Smooth muscle cell of the brain vasculature (primary cell): ENCODE measurements at places on chromosomes 3 and 15.

- DNase-seq, result no peak
Measured at GRCh38 chr3:151969026-151969642, 95.7 kb downstream of the SUCNR1 start.

GRCh38 chr3:56357266-56357665 lies 111.0 kb downstream of the ERC2 start:
- DNase-seq, result no peak

DNA sequence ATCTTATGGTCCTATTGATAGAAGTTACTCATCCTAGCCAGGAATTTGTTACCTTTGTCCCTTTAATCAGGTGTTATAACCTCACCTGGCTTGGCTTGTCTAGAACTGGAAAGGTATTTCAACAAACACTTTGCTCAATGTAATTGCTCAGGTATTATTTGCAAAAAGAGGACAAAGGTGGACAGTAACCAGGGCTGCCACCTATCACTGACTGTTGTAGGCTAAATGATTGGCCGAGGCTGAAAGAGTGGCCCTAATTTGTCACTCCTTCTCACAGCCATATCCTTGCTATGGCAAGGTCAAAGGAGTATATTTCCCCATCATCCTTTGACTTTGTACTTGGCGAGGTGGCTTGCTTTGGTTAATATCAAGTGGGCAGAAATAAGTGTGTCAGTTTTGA lies 2.7 kb upstream of the SELENOS start:
- no peak for DNase-seq

GRCh38 chr3:65864357-65864904 lies 174.3 kb downstream of the MAGI1 start:
- DNase-seq, result no peak

DNA sequence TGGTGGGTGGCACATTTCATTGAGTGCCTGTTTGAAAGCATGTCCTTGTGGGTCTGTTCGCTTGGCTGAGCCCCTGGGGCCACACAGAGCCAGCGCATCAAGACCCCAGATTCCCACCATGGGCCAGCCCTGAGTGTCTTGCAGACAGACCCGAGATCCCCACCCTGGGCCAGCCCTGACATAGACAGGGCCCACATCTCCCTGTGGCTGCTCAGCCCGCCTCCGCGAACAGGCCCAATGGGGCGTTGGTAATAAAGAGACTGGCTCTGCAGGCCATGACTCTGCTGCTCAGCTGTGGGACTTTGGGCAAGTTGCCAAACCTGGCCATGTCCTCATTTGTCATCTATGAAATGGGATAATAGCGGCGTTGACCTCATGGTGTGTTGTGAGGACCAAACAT lies 22.6 kb downstream of the FAH start:
- no peak for DNase-seq

- DNase-seq, result no peak
Measured at GRCh38 chr3:60125686-60126085, 1075.9 kb upstream of the CFAP20DC start.

DNA sequence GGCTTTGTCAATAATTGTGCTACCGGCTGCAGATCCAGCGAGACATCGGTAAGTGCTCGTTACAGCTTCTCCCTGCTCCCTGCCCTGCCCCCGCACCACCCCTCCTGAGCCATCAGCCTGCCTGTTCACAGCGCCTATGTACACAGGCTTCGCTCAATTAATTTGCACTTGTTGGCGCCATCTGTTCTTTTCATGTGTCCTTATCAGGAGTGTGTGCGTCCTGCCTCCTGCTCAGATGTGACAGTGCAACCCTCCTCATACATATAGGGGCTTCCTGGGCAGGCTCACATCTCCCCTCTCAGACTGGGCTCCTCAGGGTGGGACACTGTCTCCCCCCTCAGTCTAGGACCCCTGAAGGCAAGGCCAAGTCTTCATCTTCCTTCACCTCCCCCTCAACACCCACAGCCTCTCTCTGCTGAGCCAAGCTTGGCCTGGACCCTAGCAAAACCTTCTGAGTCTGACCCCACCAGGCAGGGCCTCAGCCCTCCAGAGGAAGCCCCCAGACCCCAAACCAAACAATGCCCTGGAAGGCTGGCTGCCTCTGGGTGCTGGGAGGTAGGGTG lies 54.9 kb downstream of the CYP11A1 start:
- no peak for DNase-seq

- DNase-seq, result no peak
Measured at GRCh38 chr3:160973067-160973809, 131.9 kb downstream of the B3GALNT1 start.

- no peak for DNase-seq
Measured at GRCh38 chr3:78066287-78066686, 1026.4 kb downstream of the ROBO2 start.

DNA sequence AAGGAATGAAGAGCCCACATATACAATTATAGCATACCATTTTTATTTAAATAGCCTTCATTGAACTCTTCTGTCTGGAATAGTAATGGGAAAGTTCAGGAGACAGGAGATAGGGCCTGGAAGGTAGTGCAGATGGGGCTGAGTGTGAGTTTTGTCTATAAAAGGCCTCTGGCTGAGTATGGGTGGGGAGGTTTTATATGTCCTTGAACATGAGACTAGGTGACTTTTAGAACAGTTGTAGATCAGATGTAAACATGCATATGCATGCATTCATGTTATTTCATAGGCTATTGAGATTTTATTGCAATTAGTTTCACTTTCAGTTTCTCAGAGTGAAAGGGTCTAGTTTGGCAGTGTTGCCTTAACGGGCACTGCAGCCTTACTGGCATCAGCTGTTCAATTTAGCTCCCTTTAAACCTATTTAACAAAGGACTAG lies 27.1 kb downstream of the CGGBP1 start:
- no peak for DNase-seq

DNA sequence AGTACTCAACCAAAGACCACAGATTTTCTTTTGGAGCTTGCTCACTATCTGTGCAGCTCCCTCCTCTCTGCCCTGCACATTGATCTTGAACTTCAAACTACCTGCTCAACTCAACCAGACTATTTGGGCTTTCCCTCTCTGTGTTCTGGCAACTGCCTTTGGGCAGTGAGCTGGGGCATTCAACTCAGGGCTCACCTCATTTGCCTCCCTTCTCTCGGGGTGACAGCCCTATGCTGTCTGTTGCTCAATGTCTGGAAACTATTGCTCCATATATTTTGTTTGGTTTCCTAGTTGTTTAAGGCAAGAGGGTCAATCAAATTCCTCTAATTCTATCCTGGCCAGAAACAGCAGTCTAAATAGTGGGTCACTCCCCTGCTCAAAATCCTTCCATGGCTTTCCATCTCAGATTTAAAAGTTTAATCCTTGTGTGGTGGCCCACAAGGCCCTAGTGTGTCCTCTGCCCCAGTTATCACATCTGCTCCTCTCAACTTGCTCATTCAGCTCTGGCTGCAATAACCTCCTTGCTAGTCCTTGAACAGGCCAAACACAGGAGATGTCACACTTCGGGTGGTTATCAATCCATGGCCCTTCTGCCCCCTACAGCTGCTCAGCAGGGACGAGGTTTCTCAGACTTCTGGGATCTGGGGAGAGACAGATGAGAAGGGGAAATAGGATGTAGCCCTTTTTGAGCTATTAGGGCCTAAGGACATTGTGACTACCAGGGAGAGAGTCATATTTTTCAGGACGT lies 67.8 kb downstream of the SNRK start:
- DNase-seq, result no peak

GRCh38 chr15:74382004-74382816 lies 14.8 kb upstream of the CYP11A1 start:
- peak; percentile 39 for DNase-seq

DNA sequence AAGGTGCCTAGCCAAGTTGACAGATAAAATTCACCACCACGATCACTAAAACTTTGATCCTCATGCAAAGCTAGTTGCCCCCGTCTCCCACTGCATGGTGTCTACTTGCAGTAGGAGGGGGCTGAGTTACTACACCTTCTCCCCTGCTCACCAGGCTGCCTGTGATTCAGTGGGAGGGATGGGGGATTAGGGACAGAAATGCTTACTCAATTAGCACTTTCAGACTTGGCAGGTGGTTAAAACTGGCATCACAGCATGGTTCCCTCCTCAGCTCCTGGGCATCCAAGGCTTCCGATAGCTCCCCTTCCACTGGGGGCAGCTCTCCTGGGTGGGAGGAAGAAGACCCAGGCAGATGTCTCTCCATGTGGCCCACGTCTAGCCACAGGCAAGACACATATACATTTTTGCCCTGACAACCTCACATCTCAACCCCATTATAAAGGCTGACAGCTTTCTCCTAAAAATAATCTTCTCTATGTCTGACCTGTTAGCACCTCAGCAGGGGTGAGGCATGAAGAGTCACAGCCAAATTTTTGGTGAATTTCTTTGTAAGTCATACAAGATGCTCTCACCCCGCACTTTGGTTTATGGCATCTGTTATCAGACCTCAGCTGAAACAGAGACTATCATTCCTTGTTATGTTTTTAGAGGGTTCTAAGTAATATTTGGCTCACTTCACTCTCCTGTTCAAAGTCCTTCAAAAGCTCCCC lies 369.0 kb downstream of the SV2B start:
- no peak for DNase-seq

GRCh38 chr3:21912711-21913110 lies 161.7 kb upstream of the ZNF385D start:
- DNase-seq, result no peak

- DNase-seq, result no peak
Measured at GRCh38 chr3:134998158-134998557, 203.1 kb downstream of the EPHB1 start.

DNA sequence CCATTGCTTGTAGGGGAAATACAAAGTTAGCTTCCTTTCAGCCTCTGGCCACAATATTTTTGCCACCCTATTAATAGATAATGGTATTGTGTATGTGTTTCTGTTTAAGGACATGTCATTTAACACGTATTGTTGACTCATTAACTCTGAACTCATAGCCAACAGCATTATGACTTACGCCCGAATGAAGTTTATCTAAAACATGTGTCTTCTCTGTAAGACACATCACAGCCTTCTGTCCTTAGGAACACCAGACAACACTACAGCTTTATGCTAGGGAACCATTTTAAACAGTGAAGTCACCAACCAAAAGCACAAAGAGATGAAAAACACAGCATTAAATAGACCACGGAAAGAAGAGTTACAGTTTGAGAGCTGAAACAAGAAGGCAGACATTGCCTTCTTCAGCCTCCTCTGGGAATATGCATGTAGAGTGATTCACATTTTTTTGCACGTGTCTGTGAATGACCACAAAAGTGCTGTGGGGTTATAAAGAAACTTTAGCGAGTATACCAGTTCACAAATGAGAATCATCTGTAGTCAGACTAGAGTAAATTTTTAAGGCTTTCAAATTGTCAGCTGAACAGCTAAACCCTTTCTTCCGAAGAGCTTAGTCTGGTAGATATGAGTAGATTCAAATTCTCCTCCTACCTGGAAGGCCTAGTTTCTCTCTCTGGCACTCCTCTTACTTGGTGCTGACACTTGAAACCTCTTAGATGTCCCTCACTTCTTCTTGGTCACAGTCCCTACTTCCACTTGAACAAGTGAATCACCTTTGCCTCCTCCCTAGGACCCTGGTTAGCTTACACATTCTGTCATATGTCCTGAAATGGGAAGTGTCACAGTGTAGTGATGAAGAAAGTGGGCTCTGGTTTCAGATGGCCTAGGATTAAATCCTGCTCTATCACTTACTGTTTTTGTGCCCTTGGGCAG lies 32.2 kb downstream of the MCTP2 start:
- no peak for DNase-seq

GRCh38 chr3:124014366-124014942 lies 22.5 kb upstream of the ROPN1 start:
- no peak for DNase-seq

DNA sequence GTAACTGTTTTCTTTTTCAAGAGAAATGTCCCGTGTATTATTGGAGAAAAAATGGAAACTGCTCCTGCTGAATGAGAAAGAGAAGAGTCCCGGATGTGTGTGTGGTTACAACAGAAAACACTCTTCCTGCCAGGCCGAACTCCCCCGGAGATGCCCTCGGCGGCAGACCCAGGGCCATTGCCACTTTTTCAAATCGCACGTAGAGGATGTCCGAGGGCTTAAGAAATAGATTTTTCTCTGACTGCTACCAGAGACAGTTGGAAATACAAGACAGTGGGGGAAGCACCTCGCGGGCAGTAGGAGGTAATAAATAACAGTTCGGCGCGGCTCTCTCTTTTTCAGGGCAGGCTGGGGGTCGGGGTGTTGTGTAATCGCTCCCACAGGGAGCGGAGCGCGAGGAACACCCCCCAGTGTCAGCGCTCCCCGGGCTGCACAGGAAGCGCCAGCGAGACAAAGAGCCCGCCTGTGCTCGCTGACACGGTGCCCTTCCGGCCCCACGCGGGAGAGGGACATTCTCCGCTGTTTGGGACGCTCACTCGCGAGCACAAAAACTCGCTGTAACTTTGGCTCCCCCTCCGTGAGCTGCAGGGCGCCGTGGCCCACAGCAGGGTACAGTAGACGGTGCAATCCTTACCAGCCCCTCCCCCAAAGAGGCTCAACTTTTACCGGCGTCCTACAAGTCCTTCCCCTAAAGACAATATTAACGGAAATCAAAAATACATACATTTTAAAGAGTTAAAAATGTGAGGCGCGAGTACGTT lies 1.1 kb downstream of the VGLL4 start:
- DNase-seq, result peak; percentile 58

- no peak for DNase-seq
Measured at GRCh38 chr3:8103954-8104353, 397.7 kb upstream of the LMCD1 start.

- no peak for DNase-seq
Measured at GRCh38 chr15:50082066-50082465, 37.0 kb downstream of the ATP8B4 start.

- DNase-seq, result no peak
Measured at GRCh38 chr3:97979610-97980009, 7.4 kb upstream of the RIOX2 start.

GRCh38 chr3:16069149-16069922 lies 105.1 kb upstream of the GALNT15 start:
- DNase-seq, result peak; percentile 41

DNA sequence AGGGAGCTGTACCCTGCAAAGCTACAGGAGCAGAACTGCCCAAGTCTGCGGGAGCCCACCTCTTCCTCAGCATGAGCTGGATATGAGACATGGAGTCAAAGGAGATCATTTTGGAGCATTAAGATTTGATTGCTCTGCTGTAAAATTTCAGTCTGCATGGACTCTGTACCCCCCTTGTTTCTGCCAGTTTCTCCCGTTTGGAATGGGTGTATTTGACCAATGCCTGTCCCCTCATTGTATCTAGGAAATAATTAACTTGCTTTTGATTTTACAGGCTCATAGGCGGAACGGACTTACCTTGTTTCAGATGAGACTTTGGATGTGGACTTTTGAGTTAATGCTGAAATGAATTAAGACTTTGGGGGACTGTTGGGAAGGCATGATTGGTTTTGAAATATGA lies 18.3 kb downstream of the RNF13 start:
- no peak for DNase-seq

DNA sequence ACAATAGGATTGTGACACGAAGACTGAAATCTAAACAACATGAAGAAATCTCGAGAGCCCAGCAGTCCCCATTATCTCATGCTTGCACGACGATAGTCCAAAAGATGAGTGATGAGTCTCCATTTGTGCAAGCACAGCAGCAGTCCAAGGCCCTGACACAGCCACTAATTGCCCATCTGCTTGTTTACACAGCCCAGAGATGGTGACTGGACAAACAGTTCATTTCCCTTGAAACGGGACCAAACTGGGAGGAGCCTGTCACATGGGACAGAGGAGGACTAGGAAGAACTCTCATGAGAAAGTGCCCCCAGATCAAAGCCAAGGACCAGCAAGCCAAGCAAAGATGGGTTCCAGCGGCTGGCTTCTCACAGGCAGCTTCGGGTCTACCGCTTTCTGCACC lies 121.0 kb downstream of the GREM1 start:
- DNase-seq, result no peak

GRCh38 chr3:13133471-13133981 lies 60.3 kb upstream of the IQSEC1 start:
- no peak for DNase-seq
